ENCODE measurements at places on chromosomes 3 and 15. TPM values are rescaled to one million over a fixed set of nuclear protein-coding genes. Genes with fewer than 3 reads are reported as not detected.

Gene CDAN1
- total RNA-seq = 20.0 TPM

DNA sequence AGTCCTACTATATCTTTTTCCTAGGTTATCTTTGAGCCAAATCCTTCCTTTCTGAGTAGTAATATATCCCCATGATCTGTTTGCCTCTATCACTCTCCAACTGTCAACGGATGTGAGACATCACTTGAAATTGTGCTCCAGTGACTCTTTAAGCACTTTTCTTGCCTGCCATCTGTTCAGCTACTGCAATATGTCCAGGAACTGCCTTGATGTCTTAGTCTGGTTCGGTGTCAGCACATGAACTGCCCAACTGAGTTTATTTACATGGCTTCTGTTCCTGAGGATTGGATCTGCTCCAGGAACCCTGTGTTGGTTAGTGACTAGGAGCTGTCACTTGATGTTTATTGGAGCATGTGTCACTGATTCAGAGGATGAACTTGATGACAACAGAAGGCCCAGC, 116.5 kb downstream of the SLC9A9 start:
- no peak for DNase-seq

Gene CTXND1
- total RNA-seq = not detected

Gene ARHGEF26
- 13.7 TPM for total RNA-seq

DNA sequence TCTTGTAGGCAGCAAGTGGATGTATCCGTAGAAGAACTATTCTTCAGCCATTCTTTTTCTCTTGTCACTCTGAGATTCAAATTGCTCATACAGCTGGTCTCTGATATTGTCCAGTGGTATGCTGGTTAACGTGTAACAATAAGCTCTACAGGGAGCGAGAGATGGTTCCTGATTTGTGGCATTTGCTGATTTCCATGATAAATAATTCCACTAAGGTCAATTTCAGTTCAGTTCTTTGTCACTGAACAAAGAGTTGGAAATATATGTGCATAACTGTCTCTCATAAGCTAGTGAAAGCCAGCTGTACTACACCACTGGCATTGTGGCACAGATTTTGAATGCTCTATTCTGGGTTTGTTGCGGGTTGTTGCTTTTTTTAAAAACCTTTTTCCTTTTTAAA, 131.7 kb downstream of the MTHFS start:
- DNase-seq = no peak

DNA sequence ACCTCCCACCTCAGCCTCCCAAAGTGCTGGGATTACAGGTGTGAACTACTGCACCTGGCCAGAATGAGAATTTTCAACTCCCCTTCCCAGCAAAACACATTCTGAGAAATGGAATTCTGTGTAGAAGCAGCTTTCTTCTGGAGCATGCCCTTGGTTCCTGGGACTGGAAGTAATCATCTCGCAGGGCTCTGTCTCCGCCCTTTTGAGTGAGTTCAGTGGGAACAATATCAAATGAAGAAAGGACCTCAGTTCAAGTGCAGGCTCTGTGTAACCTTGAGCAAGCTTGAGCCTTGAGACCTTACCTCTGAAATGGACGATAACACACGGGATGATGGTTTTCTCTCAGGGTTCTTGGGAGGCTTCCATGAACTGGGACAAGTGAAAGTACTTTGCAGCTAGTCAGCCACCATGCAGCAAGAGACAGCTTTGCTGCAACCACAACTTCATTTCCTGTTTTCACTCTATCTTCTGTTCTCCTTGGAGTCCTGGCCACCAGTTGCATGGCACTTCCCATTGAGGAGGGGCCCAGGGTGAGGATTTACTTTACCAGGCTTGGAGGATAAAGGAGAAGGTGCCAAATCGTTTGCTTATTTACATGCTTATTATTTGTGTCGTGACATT, 35.7 kb upstream of the IGF1R start:
- DNase-seq = no peak

Gene CCR2
- total RNA-seq = not detected
